ENCODE measurements at places on chromosomes 6 and 20.
A peak's percentile ranks its signal among the peaks of the same experiment; 100 is the strongest.

DNA sequence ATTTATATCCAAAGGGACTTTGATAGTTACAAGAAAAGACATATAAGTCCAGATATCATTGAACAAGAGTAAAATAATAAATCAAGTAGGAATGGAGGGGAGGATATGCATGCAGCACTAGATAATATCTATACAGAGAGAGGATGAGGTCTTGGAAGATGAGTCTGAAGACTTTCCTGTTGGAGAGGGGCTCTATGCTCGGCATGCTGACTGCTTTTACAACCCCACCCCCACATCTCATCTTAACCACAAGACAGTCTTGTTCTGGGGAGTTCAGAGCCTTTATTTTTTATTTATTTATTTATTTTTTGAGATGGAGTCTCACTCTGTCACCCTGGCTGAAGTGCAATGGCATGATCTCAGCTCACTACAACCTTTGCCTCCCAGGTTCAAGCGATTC is 48.4 kb upstream of the IER3 start:
- DNase-seq, result no peak

DNA sequence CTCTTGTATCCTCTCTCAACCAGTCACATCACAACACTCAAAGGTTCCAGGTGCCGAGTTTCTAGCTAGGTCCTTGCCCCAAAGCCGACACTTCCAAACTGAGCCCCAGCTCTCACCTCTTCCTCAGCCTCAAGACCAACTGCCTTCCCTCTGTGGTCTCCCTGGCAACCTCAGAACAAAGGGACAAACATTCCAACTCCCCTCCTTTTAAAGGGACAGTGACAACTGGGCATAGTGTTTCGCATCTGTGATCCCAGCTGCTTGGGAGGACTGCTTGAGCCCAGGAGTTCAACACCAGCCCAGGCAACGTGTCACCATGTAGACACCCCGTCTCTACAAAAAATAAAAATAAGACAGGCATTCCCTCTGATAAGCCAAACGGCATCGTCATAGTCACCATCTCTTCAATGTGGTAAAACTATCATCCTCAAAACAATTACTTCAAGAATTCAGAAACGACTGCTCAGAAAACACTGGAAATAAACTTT is 11.3 kb downstream of the DIDO1 start:
- peak; percentile 68 for DNase-seq

GRCh38 chr6:15837205-15837604 is 174.4 kb upstream of the DTNBP1 start:
- no peak for DNase-seq

DNA sequence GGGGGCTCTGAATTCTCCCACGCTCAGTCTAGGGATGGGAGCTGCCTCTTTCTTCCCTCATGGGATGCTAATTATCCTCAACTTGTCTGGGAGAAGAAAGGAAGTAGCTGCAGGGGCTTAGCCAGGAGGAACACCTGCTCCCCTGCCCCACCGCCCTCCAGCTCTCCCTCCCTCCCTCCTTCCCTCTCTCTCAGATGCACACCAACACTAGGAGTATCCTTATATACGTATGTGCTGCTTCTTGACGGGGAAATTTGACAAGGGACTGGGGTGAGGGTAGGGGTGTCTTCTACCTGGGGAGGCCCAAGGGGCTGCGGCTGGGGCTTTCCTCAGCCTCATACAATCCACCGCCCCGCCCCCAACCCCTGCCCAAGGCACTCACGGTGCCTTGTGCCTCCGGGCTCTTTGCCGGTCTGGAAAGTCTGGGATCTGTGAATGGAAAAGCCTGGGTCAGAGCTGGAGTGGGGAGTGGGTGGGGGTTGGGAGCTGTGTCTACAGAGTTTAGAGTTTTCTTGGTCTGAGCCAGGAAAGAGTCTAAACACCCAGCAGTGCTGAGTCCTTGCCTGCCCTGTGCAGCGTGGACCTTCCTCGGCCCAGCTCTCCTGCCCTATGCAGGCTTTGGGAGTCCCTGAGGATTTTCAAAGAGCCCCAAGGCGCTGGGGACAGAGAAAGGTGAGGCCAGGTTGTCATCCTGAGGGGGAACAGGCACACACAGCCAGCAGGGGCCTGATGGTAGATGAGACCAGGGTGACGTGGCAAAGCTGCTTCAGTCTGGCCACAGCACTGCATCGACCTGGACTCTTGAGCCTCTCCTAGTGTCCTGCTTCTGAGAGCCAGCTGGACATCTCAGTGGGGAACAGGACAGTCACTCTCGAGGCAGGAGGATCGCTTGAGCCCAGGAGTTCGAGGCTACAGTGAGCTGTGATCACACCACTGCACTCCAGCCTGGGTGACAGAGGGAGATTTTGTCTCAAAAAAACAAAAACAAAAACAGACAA is 29.3 kb upstream of the EMILIN3 start:
- no peak for DNase-seq

GRCh38 chr6:166618866-166619761 is 7.9 kb downstream of the RPS6KA2 start:
- no peak for DNase-seq

GRCh38 chr6:83847179-83847578 is 6.0 kb upstream of the RIPPLY2 start:
- DNase-seq, result no peak

DNA sequence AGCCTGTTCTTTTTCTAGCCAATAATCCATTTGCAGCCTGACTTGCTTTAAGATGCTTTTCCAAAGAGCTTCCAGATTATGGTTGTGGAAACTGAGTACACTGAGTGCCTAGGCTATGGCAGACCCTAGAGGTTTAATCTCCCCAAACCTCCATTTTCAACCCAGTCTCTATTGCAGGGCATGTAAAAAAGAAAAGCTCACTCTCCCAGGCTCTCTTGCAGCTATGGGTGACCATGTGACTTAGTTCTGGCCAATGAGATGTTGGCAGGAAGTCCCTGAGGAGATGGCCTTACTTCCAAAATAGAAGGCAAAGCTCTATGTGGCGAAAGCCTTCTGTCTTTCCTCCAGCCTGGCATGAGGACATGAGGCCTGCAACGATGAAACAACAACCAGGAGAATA is 3.8 kb downstream of the PDRG1 start:
- no peak for DNase-seq

- DNase-seq, result no peak
Measured at GRCh38 chr20:49579195-49579594, 11.3 kb upstream of the PTGIS start.

GRCh38 chr6:165106261-165106660 is 203.1 kb downstream of the C6orf118 start:
- no peak for DNase-seq
